ENCODE measurements at places on chromosomes 4 and X.

DNA sequence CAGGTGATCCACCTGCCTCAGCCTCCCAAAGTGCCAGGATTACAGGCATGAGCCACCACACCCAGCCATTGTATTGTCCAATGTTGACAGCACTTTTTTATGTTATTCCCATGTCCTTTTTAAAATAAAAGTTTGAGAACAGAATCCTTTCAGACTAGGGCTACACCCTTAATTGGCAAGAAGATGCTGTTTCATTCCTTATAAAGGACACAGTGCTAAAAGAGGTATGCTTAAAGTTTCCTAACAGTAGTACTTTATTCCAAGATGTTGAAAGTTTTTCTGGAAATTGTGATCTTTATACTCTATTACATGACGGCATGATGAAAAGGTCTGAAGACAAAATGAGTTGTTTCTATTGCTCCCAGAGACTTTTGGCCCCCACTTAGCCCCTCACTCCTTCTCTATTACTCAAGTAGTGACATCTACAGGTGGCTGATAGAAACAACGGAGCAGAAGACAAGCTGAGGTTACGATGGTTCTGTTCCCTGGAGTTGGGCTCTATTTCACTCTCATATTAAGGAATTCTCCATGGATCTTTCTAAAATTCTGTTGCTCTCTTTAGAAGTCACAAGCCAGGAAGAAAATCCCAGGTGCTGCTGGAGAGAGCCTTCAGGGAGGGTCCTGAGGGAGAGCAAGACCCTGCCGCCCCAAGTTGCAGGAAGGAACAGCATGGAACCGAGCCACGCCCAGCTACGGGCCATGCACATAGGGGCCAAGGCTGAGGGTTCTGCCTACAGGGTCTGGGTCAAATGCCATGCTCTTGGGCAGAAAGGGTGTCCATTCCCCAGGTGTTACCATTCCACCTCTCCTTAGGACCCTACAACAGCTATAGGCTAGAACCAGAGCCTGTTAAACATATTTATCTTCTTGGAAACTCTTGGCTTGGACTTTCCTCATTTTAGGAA is 22.8 kb downstream of the RPL9 start:
- no peak overlapping the region for H3K27ac ChIP-seq
- no peak overlapping the region for H3K4me3 ChIP-seq
- peak; percentile 57 for DNase-seq

DNA sequence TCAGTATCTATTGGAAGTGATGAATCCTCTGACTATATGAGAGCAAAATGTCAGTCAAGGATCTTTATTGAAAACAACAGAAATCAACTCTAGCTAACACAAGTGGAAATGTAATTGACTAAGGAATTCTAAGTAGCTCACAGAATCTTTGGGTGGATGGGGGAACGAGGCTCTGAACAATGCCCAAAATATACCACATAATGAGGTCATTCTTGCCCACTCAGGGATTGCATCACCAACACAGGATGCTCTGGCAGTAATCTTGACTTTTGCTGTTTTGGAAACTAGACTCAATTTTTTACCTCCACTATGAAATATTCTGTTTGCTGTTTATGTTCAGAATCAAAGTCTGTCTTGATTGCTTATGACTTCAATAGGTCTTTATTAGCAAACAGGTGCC is 127.4 kb upstream of the UNC5C start:
- H3K4me1 ChIP-seq, result peaks cover 9% of the 10 kb centered on the region
- H3K4me3 ChIP-seq, result no peak overlapping the region
- no peak for DNase-seq
- no peak overlapping the region for H3K27ac ChIP-seq
- H3K36me3 ChIP-seq, result no peaks in the 10 kb centered on the region

- H3K36me3 ChIP-seq, result no peaks in the 10 kb centered on the region
- no peak overlapping the region for H3K4me3 ChIP-seq
- H3K27me3 ChIP-seq, result no peaks in the 10 kb centered on the region
- H3K4me1 ChIP-seq, result no peaks in the 10 kb centered on the region
- H3K27ac ChIP-seq, result no peak overlapping the region
These were observed 242.3 kb upstream of the PPARGC1A start for GRCh38 chr4:24131954-24132673.

DNA sequence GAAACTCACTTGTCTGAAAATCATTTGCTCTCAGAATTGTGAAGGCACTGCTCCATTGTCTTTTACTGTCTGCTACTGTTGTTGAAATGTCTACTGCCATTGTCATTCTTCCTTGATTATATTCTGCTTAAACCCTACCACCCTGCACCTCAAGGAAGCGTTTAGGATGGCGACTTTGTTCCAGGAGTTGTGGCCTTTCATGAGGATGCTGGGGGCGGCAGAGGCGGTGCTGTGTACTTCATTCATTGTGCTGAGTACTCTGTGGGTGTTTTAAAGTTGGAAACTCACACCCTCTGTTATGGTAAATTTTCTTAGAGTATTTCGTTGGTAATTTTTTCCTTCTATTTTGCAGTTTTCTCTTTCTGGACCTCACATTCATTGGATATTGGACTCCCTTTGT is 258.9 kb downstream of the TENM3 start:
- no peak overlapping the region for H3K4me3 ChIP-seq
- no peak for DNase-seq
- H3K27ac ChIP-seq, result no peak overlapping the region
- no peaks in the 10 kb centered on the region for H3K27me3 ChIP-seq
- H3K36me3 ChIP-seq, result no peaks in the 10 kb centered on the region

Measured in trophoblast cell (in vitro differentiated cells and primary cell).